Spleen (tissue), 13 donors: ENCODE measurements at places on chromosomes 5 and 9.
A peak's percentile ranks its signal among the peaks of the same experiment; 100 is the strongest.

DNA sequence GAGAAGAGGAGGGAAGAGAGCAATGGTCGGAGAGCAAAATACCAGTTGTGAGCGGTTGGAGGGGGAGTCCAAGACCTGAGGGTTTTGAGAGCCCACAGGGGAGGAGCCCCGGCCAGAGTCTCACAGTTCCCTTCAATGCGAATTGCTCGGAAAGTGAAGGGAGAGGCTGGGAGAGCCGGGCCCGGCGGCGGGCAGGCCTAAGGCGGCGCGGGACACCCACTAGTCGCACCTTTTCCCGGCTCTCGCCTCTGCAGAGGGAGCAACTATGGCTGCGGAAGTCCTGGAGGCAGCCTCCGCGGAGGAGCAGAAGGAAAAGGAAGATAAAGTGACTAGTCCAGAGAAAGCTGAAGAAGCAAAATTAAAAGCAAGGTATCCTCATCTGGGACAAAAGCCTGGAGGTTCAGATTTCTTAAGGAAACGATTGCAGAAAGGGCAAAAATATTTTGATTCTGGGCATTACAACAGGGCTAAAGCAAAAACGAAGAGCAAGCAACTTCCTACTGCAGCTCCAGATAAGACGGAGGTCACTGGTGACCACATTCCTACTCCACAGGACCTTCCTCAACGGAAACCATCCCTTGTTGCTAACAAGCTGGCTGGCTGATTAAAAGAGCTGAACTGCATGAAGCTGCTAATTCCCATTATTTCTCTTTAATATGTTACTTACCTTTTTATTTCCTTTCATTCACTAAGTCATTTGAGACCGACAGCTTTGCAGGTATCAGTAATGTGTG is 6.5 kb upstream of the BTNL3 start:
- no peak for DNase-seq
- no peak overlapping the region for H3K4me3 ChIP-seq
- H3K4me1 ChIP-seq, result no peaks in the 10 kb centered on the region
- peak overlapping the region; percentile 44 for H3K27ac ChIP-seq

GRCh38 chr9:133126697-133127339 is 5.8 kb upstream of the RALGDS start:
- H3K36me3 ChIP-seq, result no peaks in the 10 kb centered on the region
- DNase-seq, result no peak
- H3K4me3 ChIP-seq, result peak overlapping the region; percentile 62
- peaks cover 96% of the 10 kb centered on the region for H3K4me1 ChIP-seq

DNA sequence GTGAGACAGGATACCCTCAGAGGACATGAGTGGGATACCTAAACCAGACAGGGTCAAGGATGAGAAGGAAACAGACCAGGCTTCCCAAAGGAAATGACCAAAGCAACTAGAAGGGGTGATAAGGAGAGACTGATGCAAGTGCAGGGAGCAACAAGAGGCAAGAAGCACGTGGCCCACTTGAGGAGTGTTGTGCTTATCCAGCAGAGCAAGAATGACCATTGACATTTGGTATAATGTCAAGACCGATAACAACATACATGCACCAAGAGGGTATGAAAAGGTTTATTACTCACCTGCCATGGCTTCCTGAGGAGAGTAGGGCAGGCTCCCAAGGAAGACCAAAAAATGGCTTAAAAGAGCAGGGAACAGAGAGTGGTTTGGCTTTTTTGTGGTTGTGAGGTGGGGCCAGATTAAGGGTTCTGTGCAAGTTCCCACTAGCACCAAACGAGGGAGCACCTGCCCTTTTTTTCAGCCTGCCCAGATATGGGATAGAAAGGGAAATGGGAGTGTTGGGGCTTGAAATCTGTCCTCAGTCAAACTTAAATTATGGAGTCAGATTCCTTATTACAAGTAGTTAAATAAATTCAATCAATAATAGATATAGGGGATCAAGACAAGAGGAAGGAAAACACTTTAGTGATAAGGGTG is 513.6 kb downstream of the RASEF start:
- DNase-seq, result no peak
- no peak overlapping the region for H3K4me3 ChIP-seq
- H3K36me3 ChIP-seq, result no peaks in the 10 kb centered on the region

DNA sequence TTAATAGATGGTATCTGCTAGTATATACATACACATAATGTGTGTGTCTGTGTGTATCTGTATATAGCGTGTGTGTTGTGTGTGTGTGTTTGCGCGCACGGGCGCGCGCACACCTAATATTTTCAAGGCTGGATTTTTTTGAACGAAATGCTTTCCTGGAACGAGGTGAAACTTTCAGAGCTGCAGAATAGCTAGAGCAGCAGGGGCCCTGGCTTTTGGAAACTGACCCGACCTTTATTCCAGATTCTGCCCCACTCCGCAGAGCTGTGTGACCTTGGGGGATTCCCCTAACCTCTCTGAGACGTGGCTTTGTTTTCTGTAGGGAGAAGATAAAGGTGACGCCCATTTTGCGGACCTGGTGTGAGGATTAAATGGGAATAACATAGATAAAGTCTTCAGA is 757 bp downstream of the FXN start:
- H3K4me1 ChIP-seq, result peaks cover 19% of the 10 kb centered on the region
- DNase-seq, result no peak
- H3K27me3 ChIP-seq, result no peaks in the 10 kb centered on the region
- H3K27ac ChIP-seq, result peak overlapping the region; percentile 85

DNA sequence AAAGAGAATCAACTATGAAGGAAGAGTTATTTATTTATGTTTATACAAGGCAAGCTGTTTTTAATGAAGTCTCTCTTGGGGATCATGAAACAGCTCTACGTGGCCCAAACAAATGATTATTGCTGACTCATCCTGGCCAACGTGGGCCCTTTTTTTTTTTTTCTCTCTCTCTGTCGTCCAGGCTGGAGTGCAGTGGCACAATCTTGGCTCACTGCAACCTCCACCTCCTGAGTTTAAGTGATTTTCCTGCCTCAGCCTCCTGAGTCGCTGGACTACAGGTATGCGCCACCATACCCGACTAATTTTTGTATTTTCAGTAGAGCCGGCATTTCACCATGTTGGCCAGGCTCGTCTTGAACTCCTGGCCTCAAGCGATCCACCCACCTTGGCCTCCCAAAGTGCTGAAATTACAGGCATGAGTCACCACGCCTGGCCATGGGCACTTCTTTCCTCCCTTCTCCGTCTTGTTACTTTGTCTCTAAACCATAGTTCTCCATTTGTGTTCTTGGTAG is 98.3 kb downstream of the BASP1 start:
- peak overlapping the region; percentile 82 for H3K27ac ChIP-seq
- H3K4me3 ChIP-seq, result no peak overlapping the region
- peaks cover 12% of the 10 kb centered on the region for H3K4me1 ChIP-seq
- no peaks in the 10 kb centered on the region for H3K27me3 ChIP-seq

- H3K27ac ChIP-seq, result no peak overlapping the region
- H3K4me3 ChIP-seq, result no peak overlapping the region
- no peak for DNase-seq
- no peaks in the 10 kb centered on the region for H3K36me3 ChIP-seq
- H3K27me3 ChIP-seq, result no peaks in the 10 kb centered on the region
Measured at GRCh38 chr5:149779124-149779465, 49.0 kb downstream of the PPARGC1B start.

- no peak for DNase-seq
- no peak overlapping the region for H3K4me3 ChIP-seq
- H3K27me3 ChIP-seq, result peaks cover 4% of the 10 kb centered on the region
Measured at GRCh38 chr5:124740071-124740470, 6.4 kb downstream of the ZNF608 start.

DNA sequence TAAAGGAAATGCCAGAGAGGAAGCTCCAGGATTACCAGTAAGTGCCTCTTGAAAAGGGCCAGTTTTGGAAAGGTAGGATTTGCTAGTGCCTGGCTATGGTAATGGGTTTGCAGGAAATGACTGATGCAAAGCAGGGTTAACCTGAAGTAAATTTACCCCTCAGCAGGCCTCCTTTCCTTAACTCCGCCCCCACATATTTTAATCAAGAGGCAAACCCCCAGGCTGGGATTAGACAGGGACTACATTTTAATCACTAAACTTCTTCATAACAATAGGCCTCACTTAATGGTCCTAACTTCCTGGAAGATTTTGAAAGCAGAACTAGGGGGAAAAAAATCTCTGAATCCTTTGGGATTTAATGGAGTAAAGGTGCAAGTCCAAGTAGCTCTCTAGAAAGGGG is 10.2 kb upstream of the SLC1A3 start:
- H3K4me3 ChIP-seq, result no peak overlapping the region
- no peaks in the 10 kb centered on the region for H3K36me3 ChIP-seq
- H3K27me3 ChIP-seq, result no peaks in the 10 kb centered on the region
- no peaks in the 10 kb centered on the region for H3K4me1 ChIP-seq
- DNase-seq, result no peak
- no peak overlapping the region for H3K27ac ChIP-seq

- DNase-seq, result no peak
- no peak overlapping the region for H3K4me3 ChIP-seq
- no peaks in the 10 kb centered on the region for H3K27me3 ChIP-seq
- no peaks in the 10 kb centered on the region for H3K36me3 ChIP-seq
Measured at GRCh38 chr5:102890133-102890532, 135.0 kb downstream of the PAM start.

GRCh38 chr5:100840370-100840769 is 62.7 kb downstream of the ST8SIA4 start:
- peaks cover 65% of the 10 kb centered on the region for H3K4me1 ChIP-seq
- H3K27ac ChIP-seq, result no peak overlapping the region
- no peak for DNase-seq

- no peaks in the 10 kb centered on the region for H3K36me3 ChIP-seq
- no peaks in the 10 kb centered on the region for H3K4me1 ChIP-seq
- H3K4me3 ChIP-seq, result no peak overlapping the region
- H3K27me3 ChIP-seq, result no peaks in the 10 kb centered on the region
Measured at GRCh38 chr5:19322716-19323485, 665.1 kb downstream of the CDH18 start.

- peaks cover 44% of the 10 kb centered on the region for H3K4me1 ChIP-seq
- no peaks in the 10 kb centered on the region for H3K36me3 ChIP-seq
- no peak overlapping the region for H3K27ac ChIP-seq
- H3K4me3 ChIP-seq, result no peak overlapping the region
Measured at GRCh38 chr9:38062106-38062497, 6.9 kb downstream of the SHB start.

DNA sequence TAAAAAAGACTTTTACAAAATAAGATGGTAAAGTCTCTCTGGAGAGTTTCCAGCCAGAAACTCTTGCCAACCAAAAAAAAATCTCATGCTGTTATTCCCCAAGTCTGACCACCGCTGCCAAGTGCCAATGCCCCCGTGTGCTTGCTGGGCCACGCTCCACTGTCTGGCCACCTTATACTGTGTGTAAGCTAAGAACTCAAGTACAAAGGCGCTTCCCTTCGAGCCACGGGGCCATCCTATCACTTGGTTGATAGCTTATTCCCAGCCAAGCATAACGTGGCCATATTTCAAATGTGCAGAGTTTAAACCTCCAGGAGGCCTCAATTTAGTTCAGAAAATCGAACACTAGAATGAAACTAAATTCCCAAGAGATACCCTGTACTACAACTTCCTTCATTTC is 36.0 kb downstream of the ROR2 start:
- no peak overlapping the region for H3K4me3 ChIP-seq
- no peaks in the 10 kb centered on the region for H3K4me1 ChIP-seq
- no peak for DNase-seq

GRCh38 chr9:135711391-135711790 is 9.4 kb downstream of the KCNT1 start:
- H3K4me3 ChIP-seq, result no peak overlapping the region
- no peak for DNase-seq
- H3K27ac ChIP-seq, result no peak overlapping the region
- peaks cover 3% of the 10 kb centered on the region for H3K27me3 ChIP-seq
- H3K4me1 ChIP-seq, result peaks cover 81% of the 10 kb centered on the region

- H3K27ac ChIP-seq, result no peak overlapping the region
- no peaks in the 10 kb centered on the region for H3K36me3 ChIP-seq
- no peaks in the 10 kb centered on the region for H3K27me3 ChIP-seq
- H3K4me1 ChIP-seq, result peaks cover 11% of the 10 kb centered on the region
- no peak overlapping the region for H3K4me3 ChIP-seq
Measured at GRCh38 chr5:128035689-128036088, 47.9 kb upstream of the SLC12A2 start.

DNA sequence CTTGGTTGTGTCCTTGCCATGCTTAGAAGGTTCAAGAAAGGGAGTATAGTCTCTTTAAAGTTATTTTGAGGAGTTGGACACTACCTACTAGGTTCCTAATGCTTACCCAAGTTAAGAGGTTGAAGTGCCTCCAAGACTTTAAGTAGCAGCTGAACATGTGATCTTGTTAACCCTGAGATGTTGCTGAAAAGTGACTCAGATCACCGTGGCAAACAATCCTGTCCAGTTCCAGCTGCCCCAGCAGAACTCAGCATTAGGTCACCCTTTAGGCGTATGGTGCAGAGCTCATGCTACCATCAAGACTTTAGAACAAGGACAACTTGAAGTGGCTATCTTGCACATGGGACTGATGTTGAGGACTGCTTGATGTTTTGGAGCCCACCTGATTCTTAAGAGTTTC is 22.5 kb downstream of the ZNF462 start:
- no peak overlapping the region for H3K4me3 ChIP-seq
- H3K36me3 ChIP-seq, result no peaks in the 10 kb centered on the region

DNA sequence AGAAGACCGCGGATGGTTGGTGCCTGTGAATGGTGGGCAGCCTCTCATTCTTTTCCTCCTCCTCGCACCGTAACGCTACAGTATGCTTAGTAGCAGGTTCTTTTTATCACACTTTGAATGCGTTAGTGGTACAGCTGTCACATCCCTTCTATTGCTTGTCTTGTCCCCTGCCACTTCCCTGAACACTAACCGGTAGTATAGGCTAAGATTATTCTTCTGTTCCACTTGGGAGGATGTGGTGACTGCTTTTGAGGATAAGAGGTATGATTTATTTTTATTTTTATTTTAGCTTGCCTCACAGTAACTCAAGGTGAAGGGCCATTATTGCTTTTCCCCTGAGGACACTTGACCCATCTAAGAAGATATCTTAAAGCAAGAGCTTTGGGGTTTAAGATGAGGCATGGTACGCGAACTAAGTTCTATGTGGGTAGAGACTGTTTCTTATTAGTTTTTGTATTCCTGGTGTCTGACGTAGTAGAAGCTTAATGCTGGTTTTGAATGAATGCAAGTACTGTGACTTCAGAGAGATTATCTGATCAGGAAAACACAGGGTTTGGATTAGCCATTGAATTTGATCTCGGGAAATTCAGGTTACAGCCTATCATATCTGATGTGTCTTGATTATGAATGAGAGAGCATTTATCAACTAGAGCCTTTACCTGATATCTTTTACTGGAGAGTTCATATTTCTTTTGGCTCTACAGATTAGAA is 951 bp downstream of the UNC13B start:
- peak overlapping the region; percentile 80 for H3K4me3 ChIP-seq
- H3K4me1 ChIP-seq, result peaks cover 19% of the 10 kb centered on the region
- H3K27me3 ChIP-seq, result no peaks in the 10 kb centered on the region
- no peaks in the 10 kb centered on the region for H3K36me3 ChIP-seq
- peak overlapping the region; percentile 82 for H3K27ac ChIP-seq

DNA sequence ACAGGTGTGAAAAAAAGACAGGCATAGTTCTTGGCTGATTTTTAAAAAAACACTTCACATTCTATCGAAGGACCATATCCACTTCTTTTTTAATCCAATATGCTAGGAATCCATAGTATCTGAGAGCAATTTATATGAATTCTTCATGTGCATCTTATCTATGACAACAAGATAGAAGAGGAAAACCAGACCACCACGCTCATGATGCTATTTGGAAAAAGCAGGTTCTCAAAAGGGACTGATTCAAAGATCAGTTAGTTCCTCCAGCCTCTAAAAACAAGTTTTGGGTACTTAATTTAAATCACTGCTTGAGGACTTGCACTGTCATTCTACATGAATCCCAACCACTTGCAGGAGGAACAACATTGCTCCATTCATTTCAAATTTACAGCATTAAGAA is 6.3 kb downstream of the MEF2C start:
- H3K4me1 ChIP-seq, result peaks cover 33% of the 10 kb centered on the region
- H3K36me3 ChIP-seq, result no peaks in the 10 kb centered on the region
- no peak for DNase-seq
- no peaks in the 10 kb centered on the region for H3K27me3 ChIP-seq
- H3K27ac ChIP-seq, result no peak overlapping the region
- no peak overlapping the region for H3K4me3 ChIP-seq
